ENCODE measurements at places on chromosomes 4 and X.

DNA sequence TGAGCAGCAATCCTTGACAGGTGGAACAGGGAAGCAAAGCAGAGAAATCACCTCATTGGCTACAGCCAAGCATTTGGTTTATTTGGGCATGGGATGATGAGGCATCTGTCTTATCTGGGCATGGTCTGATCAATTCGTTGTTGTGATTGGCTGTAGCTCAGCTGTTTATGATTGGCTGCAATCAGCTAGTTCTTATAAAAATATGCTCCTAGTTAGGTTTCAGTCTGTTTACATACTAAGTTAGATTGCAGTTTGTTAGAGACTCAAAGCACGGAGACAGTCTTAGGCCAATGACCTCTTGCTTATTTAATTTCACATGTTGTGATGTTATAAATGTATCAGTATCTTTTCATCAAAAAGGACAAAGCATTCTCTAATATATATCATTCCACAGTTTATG is 312.0 kb downstream of the PDGFC start:
- no peaks in the 10 kb centered on the region for H3K4me1 ChIP-seq
- H3K27me3 ChIP-seq: no peaks in the 10 kb centered on the region
- no peak for DNase-seq
- H3K4me3 ChIP-seq: no peak overlapping the region
- H3K36me3 ChIP-seq: no peaks in the 10 kb centered on the region

DNA sequence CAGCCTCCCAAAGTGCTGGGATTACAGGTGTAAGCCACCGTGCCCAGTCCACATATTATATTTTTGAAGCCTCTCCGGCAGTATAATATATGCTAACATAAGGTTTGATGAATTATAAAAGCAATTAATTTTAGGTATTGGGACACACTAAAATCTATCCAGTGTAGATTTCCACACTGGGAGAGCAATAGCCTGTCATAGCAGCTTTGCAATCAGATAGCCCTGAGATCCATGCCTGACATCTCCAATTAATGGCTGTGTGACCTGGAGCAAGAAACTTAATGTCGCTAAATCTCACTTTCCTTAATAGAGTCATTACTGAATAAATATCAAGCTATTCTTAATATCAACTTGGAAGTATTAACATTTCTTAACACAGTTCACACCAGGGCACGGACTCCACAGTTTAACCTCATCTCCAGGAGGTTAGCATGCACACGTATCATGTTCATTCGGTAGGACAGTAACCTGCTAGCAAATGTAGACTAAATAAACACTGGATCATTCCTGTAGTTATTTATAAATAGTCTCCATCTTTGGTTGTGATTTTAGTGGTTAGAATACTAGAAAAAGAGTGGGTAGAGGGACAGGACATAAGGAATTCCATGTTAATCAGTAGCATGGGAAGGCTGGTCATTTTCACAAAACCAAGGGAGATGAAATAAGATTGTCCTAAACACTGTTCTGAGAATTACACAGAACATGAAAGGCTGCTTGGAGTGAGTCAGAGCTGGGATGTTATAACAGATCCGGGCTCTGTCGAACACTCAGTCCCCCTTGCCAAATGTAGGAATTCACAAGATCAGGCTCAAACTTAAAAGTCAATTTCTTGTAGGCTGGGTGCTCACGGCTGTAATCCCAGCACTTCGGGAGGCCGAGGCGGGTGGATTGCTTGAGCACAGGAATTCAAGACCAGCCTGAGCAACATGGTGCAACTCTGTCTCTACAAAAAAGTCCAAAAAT is 254.7 kb downstream of the PALLD start:
- no peaks in the 10 kb centered on the region for H3K4me1 ChIP-seq
- H3K27ac ChIP-seq: no peak overlapping the region
- no peaks in the 10 kb centered on the region for H3K36me3 ChIP-seq
- no peak for DNase-seq
- no peaks in the 10 kb centered on the region for H3K27me3 ChIP-seq

DNA sequence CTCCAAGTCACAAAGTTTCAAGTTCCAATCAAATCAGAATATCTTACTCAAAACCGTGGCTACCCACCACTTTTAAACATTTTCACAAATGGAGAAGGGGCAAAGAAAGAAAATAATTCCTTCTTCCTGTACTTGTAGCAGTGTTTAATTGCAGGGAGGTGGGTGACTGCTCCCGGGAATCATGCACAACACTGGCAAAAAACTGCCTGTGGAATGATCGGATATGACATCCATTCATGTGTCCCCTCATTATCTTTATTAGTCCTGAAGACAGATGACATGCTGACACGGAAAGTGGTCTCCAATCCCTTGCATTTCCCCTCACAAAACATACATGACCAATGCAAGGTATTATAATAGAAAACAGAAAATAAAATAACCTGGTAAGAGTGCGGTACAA is 2.0 kb downstream of the TSPAN5 start:
- DNase-seq: no peak
- peaks cover 9% of the 10 kb centered on the region for H3K27me3 ChIP-seq
- H3K27ac ChIP-seq: peak overlapping the region; percentile 86

DNA sequence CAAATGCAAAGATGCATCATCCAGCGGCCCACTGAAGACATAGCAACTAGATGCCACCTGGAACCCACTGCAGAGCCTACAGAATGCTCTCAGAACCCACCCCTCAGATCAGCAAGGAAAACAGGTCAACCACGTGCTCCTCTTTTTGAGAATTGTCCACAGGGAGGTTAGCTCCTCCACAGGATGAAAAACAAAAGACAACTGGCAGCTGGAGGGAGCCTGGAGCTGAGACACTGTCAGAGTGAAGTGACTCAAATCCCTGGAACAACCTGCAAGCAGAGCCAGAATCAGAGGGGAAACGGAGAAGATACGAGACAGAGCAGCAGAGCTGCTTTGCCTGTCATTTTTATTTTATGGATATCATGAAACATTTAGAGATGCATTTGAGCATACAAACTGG is 277.6 kb downstream of the GASK1B start:
- no peak for DNase-seq
- H3K4me1 ChIP-seq: peaks cover 5% of the 10 kb centered on the region
- no peak overlapping the region for H3K27ac ChIP-seq

DNA sequence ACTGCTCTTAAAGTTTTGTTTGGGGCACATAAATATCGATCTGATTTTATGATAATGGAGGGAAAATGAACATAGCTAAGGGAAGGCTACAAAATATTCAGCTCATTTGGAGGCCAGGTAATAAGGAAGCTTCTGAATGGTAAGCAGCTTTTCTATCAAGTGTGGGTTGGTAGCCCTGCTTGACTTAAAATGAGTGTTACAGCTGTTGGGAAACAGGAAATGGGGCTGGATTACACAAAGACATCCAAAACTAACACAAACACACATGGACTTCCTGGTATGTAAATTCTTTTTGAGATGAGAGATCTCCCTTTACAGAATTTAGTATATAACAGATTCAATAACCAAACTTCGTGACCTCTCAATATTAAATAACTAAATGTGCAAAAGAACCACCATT is 58.0 kb downstream of the FGF16 start:
- H3K27ac ChIP-seq: no peak overlapping the region
- H3K4me1 ChIP-seq: peaks cover 3% of the 10 kb centered on the region
- no peak overlapping the region for H3K4me3 ChIP-seq
- H3K27me3 ChIP-seq: peaks cover 2% of the 10 kb centered on the region
- no peaks in the 10 kb centered on the region for H3K36me3 ChIP-seq

DNA sequence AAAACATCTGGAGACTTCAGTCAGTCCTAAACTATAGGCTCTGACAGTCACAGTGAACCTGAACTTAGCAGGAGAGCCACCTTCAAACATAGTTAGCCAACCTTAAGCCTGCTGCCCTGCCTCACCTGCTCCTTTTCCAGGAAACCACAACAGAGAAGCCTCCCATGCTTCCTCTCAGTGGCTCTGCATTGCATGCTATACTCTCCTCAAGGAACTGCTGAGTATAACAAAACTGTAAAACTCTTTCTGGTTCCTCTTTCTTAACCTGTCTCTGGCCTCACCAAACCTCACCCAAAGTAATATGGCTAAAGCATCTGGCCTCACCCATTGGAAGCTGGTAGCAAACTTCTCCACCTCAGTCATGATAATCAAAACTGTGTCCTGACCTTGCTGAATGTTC is 122.1 kb downstream of the ANKRD50 start:
- H3K36me3 ChIP-seq: no peaks in the 10 kb centered on the region
- H3K27ac ChIP-seq: no peak overlapping the region
- no peak for DNase-seq
- peaks cover 6% of the 10 kb centered on the region for H3K27me3 ChIP-seq
- peaks cover 5% of the 10 kb centered on the region for H3K4me1 ChIP-seq

DNA sequence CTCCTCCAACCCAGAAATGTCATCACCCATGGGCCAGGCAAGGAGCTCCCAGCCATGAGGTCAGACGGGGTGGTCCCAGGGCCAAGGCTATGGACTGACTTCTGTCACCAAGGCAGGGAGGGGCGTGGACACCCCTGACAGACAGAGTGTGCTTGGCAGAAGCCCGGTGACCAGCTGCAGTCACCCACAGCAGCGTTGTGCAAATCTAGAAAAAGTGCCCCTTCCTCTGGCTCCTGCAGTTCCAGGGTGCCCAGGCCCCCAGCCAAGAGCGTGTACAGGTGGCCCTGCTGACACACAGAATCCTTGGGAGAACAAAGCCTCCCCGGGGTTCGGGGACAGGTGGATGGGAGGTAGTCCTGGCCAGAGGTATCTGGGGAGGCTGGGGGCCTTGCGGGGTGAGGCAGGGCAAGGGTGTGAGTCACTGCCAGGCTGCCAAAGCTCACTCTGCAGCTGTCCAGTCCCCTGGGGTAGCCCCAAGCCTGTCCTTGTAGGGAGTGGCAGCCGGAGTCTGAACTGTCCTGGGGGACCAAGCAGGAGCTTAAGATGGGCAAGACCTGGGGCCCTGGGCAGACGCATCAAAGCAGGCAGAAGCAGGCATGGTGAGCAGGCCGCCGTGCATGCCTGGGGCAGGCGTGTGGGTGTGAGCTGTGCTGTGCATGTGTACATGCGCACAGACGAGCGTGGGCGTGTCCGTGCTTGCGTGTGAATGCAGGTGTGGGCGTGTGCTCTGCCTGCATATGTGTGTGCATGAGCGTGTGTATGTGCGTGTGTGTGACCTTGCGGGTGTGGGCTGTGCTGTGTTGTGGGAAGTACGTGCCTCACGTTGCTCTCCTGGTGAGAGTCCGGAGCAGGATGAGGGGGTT is 3.3 kb downstream of the MYL5 start:
- no peak overlapping the region for H3K27ac ChIP-seq
- no peaks in the 10 kb centered on the region for H3K36me3 ChIP-seq
- H3K4me1 ChIP-seq: peaks cover 7% of the 10 kb centered on the region
- peak; percentile 34 for DNase-seq
- no peak overlapping the region for H3K4me3 ChIP-seq

- peak; percentile 62 for DNase-seq
- peaks cover 5% of the 10 kb centered on the region for H3K27me3 ChIP-seq
- H3K36me3 ChIP-seq: no peaks in the 10 kb centered on the region
- H3K4me1 ChIP-seq: no peaks in the 10 kb centered on the region
- no peak overlapping the region for H3K27ac ChIP-seq
Measured at GRCh38 chrX:119273420-119274192, 37.5 kb downstream of the PGRMC1 start.

DNA sequence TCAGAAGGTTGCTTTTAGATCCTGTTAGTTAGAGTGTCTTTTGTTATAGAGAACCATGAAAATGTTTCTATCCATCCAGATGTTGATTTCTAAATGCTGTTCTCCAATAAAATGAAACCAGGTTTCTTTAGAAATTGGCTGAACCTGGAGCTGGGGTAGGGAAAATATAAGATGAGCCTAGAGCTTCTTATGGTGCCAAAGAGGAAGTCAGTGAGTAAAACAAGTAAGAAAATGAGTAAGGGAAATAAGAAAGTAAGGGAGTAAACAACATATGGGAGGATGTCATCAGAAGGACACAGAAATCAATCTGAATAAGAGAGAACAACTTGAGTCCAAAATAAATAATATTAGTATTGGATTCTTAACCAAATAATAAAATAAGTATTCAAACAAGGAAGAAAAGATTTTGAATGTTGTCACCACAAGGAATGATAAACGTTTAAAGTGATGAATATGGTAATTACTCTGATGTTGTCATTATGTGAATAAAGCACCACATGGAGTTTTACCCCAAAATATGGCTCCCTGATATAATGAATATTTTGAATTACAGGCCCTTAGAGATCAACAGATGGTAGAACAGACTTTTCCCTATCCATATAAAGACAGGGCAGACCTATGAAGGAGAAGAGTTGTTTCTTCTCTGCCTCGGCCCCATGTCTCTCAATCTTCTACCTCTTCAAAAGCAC is 506.1 kb downstream of the IL15 start:
- no peak for DNase-seq
- H3K27me3 ChIP-seq: no peaks in the 10 kb centered on the region
- no peaks in the 10 kb centered on the region for H3K36me3 ChIP-seq
- no peak overlapping the region for H3K27ac ChIP-seq
- no peaks in the 10 kb centered on the region for H3K4me1 ChIP-seq

GRCh38 chr4:88938138-88938537 is 118.8 kb downstream of the FAM13A start:
- no peak overlapping the region for H3K27ac ChIP-seq
- DNase-seq: no peak
- H3K4me1 ChIP-seq: no peaks in the 10 kb centered on the region
- no peaks in the 10 kb centered on the region for H3K36me3 ChIP-seq
- H3K27me3 ChIP-seq: peaks cover 2% of the 10 kb centered on the region

DNA sequence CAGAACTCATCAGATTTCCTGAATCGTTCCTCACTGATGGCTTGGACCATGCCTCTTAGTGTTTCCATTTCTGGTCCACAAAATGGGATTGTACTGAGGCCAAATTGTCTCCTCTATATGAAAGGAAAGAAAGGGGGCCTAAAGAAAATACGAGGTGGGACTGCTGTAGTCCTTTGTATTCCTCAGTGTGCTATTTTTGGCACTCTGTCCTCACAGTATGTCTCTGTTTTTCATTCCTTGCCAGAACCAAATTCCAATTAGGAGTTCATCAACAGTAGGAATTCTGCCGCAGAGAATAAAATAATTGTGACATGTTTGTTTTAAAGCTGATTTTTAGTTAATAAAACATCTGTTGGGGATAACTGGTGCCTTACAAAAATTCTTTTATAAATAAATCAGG is 515.7 kb downstream of the SMARCA1 start:
- H3K27ac ChIP-seq: no peak overlapping the region
- no peak for DNase-seq
- H3K4me3 ChIP-seq: no peak overlapping the region
- H3K4me1 ChIP-seq: peaks cover 12% of the 10 kb centered on the region

DNA sequence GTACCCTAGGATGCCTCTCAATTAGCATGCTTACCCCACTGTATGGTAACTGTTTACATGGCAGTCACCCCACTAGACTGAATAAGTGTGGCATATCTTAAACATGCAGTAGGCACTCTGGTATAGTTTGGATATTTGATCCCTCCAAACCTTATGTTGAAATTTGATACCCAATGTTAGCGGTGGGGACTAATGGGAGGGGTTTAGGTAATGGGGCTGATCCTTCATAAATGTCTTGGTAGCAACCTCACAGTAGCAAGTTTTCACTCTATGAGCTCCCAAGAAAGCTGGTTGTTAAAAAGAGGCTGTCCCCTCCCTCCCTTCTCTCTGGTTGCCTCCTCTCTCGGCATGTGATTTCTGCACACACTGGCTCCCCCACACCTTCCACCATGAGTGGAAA is 10.1 kb downstream of the TMEM150C start:
- no peaks in the 10 kb centered on the region for H3K36me3 ChIP-seq
- no peaks in the 10 kb centered on the region for H3K4me1 ChIP-seq
- no peak overlapping the region for H3K4me3 ChIP-seq
- no peaks in the 10 kb centered on the region for H3K27me3 ChIP-seq
- H3K27ac ChIP-seq: no peak overlapping the region
- no peak for DNase-seq

Measured in glutamatergic neuron (in vitro differentiated cells).